ENCODE measurements at places on chromosomes 1 and 21. TPM values are rescaled to one million over a fixed set of nuclear protein-coding genes. Genes with fewer than 3 reads are reported as not detected.

DNA sequence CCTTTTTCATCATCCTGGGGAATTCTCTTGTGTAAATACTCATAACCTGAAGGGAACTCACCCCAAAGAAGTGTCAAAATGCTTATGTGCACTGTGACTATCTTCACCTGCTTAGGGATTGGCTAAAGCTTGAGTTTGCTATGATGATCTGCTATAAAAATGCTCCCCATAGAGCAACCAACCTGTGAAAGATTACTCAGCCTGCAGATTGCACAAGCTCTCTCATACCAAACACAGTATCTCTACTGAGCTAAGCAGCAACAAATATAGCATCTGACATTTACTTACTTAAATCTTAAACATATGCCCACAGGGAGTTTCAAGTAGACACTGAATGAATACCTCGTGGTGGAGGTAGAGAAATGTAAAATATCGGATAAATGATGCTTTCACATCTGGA, 725.8 kb downstream of the MRPL39 start:
- DNase-seq: no peak

GRCh38 chr21:43597052-43597451, 62.2 kb downstream of the HSF2BP start:
- DNase-seq: no peak

Gene MARK1
- not detected for total RNA-seq

Gene AMIGO1
- total RNA-seq: 9.4 TPM

GRCh38 chr1:159884296-159884695, 15.7 kb downstream of the CFAP45 start:
- no peak for DNase-seq

DNA sequence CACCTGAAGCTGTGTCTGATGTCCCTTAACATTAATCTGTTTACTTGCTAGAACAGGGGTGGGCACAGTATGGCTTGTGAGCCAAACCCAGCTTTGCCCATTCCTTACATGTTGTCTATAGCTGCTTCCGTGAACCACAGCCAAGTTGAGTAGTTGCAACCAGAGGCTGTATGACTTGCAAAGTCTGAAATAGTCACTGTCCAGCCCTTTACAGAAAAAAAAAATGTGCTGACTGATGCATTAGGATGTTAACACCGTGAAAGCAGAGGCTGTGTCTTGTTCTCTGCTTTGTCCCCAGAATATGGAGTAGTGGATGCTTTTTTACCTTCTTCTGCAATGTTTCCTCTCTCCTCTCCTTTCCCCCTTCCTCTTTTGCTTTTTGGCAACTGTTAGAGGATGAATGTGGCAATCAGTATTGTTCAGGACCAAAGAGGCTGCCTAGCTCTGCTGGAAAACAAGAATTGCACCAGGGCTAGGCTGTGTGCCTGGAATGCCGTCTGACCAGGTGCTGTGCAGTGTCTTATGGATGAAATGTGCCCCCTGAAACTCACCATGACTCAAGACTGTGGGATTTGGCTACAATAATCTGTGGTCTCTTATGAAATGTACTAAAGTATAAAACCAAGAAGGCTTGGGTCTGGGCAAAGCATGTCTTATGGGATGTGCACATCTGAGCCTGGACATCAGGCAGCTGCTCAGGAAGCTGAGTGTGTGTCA, 79.6 kb upstream of the GCLM start:
- no peak for DNase-seq

Gene PLEKHN1
- total RNA-seq: 4.8 TPM

GRCh38 chr1:78682496-78682895, 32.9 kb downstream of the IFI44 start:
- no peak for DNase-seq

DNA sequence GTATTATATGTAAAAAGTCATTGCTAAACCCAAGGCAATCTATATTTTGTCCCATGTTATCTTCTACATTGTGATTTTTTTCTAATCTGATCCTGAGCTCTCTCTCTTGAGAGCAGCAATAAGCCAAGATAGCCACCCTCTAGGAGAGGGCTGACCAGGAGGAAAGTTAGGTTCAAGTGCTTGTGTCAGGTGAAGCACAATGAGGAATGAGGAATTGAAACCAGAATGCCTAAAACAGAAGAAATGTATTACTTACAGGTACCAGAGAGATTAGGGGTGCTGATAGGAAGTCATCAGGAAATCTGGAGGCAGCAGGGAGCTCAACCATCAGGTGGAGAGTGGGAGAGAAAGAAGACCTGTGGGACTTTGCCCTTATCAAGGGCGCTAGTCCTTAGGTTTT, 85.5 kb upstream of the BARHL2 start:
- no peak for DNase-seq

Data from activated naive CD8-positive, alpha-beta T cell treated with anti-CD3 and anti-CD28 coated beads, Interleukin-2, amount 10 ng/mL, durations not matched to agents 7 days and 5 days (primary cell).